Vagina (tissue), 2 donors: ENCODE measurements at places on chromosomes 7 and 10. TPM values are rescaled to one million over a fixed set of nuclear protein-coding genes. Genes with fewer than 3 reads are reported as not detected.

The RNLS gene
- total RNA-seq = 13.3 TPM

DNA sequence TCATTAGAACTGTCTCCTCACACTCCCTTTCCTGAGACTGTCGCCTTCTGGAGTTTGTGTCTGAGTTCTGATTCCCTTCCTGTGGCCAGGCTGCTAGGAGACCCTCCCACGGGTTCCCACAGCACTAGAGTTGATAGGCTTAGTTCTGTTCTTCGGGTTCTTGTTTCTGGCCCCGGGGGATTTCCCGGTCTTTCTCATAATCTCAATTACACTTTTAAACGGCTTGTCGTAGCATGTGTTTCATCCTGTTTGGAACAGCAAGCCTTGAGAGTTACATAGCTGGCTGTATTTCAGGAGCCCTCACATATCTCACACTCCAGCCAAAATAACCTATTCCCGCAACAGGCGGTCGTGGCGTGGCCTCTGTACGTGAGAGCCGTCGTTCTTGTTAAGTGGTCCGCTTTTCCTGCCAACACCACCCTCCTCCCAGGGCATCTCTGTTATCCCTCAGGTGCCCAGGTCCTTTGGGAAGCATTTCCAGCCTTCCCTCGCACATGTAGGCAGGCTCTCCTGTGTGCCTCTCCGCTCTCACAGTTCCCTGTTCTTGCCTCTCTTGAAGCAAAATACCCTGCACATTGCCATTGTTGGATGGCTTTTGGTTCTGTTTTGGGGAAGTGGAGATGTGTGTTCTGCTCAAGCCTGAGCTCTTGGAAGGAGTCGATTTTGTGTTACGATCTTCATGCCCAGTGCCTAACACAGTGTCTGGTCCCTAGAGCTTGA lies 46.0 kb downstream of the CDC123 start:
- no peak for DNase-seq

- no peak for DNase-seq
Measured at GRCh38 chr7:139714163-139714901, 63.5 kb downstream of the HIPK2 start.

GRCh38 chr7:37102518-37103137 lies 346.0 kb downstream of the ELMO1 start:
- DNase-seq = no peak
